ENCODE measurements at places on chromosomes 1 and 21.

GRCh38 chr1:160264795-160265307 lies 2.5 kb upstream of the DCAF8 start:
- no peak for DNase-seq

DNA sequence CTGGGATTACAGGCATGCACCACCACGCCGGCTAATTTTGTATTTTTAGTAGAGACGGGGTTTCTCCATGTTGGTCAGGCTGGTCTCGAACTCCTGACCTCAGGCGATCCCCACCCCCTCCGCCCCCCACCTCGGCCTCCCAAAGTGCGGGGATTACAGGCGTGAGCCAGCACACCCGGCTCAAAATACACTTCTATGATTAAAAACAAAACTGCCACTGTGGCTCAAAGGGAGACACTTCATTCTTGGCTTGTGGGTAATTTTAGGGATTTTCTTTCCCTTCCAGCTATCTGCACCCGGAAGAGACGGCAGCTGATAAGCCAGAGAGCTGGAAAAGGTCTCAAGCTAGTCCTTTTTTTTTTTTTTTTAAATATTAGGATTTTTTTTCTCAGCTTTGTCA lies 24.5 kb downstream of the TMPRSS2 start:
- DNase-seq, result no peak

DNA sequence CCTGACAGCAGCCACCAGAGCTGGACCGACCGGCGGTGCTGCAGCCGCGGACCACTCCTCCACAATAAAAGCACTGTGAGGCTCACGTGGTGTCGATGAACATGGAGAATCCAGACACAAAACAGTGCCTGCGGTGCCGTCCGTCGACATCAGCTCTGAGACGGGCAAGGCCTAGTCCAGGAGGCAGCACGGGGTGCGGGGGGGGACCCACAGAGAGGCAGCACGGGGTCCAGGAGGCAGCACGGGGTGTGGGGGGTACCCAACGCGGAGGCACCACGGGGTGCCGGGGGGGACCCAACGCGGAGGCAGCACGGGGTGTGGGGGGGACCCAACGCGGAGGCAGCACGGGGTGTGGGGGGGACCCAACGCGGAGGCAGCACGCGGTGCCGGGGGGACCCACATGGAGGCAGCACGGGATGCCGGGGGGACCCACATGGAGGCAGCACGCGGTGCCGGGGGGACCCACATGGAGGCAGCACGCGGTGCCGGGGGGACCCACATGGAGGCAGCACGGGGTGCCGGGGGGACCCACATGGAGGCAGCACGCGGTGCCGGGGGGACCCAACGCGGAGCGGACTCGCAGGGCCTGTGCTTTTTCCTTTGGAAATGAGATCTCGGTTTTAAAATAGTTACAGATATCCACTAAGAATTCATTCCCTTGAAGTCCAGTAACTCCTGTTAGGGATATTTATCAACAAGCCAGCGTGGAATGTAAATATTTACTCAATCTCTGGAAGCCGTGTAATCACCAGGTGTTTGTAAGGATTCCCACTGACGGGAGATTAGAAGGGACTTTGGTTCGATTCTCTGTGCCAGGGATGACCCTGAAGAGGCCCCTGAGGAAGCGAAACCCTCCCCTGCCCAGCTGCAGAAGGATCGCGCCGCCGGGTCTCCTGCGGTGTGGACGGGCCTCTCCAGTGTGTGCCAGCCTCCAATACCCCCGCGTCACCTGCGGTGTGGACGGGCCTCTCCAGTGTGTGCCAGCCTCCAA lies 52.1 kb downstream of the COL6A1 start:
- DNase-seq, result no peak

DNA sequence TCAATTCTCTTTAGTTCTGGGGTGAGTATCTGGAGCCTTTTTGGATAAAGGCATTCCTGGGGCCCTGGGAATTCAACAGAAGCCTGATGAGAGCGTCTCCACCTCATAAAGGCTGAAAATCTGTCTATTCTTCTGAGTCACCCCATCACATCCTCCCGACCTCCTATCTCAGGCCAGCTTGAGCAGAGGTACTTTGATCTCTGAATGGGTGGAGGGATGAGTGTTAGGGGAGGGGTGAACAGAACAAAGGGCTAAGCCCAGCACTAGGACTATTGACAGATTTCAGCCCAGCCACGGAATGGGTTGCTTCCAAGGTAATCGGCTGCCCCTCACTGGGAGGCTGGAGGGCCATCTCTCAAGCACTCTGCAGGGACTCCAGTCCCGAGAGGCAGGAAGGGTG lies 2.5 kb upstream of the MYBPH start:
- DNase-seq, result no peak

GRCh38 chr1:105632342-105633196 lies 1423.9 kb upstream of the PRMT6 start:
- DNase-seq, result no peak

DNA sequence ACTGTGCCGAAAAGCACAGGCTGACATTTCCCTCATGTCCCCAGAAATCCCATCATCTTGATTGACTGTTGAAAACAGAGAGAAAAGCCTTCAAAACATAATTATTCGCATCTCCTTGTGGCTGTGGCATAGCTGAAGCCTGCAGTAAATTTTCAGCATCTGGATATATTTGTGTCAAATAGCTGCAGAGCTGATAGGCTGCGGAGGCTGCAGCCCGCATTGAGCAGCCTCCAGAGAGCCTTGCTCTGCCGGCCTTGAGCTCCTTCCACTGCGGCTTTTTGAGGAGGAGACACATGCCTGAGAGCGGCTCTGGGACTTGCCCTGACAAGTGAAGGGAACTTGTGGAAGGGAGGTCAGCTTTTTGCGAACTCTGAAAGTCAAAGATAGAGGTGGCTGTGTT lies 144.7 kb downstream of the RYR2 start:
- DNase-seq, result no peak

GRCh38 chr1:66932291-66932690 lies 7.5 kb downstream of the MIER1 start:
- no peak for DNase-seq

DNA sequence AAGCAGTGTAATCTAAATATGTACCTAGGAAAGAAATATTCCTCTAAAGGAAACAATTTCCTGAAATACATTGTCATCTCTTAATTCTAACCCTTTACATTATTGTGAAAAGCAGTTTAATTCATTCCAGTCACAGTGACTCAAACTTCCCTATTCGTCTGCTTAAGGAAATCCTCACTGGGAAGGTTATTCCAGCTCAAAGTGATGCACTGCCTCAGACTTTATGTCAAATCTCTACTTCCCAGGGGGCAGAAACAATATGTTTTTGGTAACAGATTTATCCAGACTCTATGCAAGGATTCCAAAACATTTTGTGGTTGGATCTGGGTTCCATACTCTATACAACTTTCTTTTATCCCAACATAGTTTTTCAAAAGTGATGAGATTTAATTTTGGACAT lies 145.2 kb downstream of the NTMT2 start:
- no peak for DNase-seq

GRCh38 chr1:195580988-195581387 lies 1027.3 kb downstream of the KCNT2 start:
- DNase-seq, result no peak

DNA sequence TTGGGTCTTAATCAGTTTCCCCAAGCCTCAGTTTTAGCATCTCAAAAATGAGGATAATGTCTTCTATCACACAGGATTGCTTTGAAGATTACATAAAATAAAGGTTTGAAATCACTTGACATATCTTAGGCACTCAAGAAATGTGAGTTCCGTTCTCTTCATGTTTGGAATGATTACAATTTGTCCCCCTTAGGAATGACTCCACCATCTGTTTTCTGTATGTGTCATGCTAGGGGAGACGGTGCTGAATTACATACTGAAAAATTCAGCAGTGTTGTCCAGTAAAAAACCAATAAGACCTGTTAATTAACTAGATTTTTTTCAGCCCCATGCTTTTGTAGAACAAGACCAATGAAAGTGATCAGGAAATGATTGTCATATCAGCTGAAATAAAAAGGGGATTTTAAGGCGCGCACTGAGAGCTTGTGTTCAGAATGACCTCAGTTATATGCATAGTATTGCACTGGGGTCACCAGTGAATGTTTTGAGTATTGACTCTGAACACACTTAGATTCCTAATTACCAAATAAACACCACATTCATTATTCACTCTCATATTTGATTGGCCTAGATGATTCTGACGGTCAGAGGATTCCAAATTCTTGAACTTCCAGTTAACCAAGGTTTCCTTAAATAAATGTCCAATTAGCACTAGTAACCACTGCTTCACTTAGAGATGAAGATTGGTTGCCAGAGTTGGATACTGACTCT lies 114.5 kb upstream of the KCNK2 start:
- no peak for DNase-seq

GRCh38 chr1:192830595-192831246 lies 21.9 kb downstream of the RGS2 start:
- DNase-seq, result no peak

- DNase-seq, result peak; percentile 69
These were observed at the start of gene SLC6A17 for GRCh38 chr1:110150330-110151174. SLC6A17 (plus strand) TSS chr1:110150494; CDS start chr1:110166930, 16,436 bp downstream.

- DNase-seq, result no peak
These were observed 10.1 kb upstream of the GUCA2B start for GRCh38 chr1:42142894-42143675.

DNA sequence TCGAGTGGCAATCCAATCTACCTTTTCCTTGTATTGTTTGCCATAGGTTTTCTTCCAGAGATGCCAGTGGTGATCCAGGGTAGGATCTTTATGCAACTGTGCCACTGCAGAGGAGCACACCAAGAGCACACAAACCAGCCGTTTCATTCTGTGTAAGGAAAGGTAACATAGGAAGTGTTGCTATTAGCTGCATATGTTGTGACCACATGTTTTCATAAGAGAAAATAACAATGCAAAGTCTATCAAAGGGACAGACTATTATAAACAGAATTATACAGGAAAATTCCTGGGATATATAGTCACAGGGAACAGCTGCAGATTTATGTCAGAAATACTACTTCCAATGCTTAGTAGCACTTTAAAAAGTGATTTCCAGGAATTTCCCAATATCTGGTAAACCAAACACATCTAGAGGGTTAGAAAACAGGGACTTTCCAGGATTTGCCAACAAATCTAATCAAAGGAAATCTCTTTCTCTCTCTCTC lies 919 bp downstream of the CTSS start:
- DNase-seq, result no peak

DNA sequence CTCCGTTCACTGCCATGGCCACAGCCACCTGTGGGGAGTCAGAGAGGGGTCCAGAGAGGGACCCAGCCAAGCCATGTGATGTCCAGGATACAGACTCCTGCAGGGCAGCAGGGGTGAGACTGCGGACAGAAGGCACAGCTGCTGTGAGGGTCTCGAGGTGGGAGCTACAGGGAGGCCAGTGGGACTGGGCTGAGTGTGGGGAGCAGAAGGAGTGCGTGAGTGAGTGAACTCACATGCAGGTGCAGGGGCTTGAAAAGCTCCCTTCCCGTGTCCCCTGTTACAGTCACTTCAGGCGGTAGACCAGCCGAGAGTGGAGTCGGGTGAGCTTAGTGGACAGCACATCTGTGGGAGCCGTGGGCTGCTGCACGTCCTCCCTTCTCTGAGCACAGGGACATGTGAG lies 42.4 kb downstream of the S100B start:
- DNase-seq, result no peak

DNA sequence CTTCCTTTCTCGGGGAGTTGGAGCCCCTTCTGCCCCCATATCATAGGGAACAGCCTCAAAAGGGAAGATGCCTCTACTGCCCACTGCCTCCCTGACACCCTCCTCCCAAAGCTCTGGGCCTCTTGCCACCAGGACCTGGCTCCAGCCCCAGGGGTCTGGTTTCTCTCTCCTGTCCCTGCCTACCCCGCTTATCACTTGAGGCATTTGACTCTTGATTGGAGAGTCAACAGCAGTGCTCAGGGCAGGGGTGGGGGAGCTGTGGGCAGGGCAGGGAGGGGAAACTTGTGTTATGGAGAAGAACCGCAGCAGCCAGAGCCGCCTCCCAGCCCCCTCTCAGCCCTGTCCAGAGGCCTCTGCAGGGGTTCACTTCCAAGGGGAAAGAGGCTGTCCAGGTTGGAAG lies 573 bp downstream of the TRIM63 start:
- DNase-seq, result no peak

GRCh38 chr1:179103999-179104398 lies 22.1 kb downstream of the TOR3A start:
- no peak for DNase-seq

GRCh38 chr1:162908780-162909179 lies 47.8 kb upstream of the CCDC190 start:
- DNase-seq, result no peak

DNA sequence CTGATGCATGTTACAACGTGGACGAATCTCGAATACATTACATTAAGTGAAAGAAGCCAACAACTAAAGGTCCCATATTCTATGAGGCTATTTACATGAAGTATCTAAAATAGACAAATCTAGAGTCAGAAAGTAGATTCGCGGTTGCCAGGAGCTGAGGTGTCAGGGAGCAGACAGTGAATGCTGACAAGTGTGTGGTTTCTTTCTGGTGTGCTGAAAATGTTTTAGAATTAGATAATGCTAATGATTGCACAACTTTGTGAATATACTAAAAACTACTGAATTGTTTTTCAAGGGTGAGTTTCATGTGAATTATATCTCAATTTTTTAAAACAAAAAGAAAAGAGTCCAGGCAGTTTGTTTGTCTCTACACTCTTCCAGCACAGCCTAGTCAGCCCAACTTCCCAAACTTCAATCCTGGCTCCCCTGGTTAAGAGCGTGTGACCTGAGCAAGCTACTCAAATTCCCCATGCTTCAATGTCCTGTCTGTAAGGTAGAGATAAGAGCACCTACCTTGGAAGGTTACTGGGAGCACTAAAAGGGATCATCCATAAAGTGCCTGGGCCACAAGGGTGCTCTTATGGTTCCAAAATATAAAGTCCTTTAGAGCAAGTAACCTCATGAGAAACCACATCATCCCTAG lies 20.9 kb downstream of the HLCS start:
- no peak for DNase-seq

- DNase-seq, result no peak
These were observed 21.5 kb upstream of the SDC3 start for GRCh38 chr1:30929944-30930525.

GRCh38 chr1:14945132-14946010 lies 208.2 kb upstream of the TMEM51 start:
- DNase-seq, result no peak

DNA sequence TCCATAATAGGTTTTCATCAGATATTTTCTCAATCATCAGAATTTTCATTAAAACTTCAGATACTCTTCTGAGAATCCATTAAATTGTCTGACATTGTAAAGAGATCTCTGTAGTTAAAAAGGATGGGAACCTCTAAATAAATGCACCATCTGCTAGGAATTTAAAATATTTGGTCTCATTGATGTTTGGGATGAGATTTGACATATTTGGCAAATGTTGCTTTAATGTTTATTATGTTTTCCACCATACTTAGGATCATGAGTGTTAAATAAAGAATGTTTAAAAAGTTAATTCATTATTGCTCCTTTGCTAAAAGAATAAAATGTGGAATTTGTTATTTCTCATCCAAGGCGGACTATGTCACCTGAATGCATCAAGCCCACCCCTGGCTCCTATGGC lies 85.5 kb upstream of the VANGL1 start:
- DNase-seq, result no peak
